Stimulated activated naive CD4-positive, alpha-beta T cell treated with Interleukin-2 at 50 U/mL for 16 hours (primary cell): ENCODE measurements at places on chromosomes 12 and 14.
A peak's percentile ranks its signal among the peaks of the same experiment; 100 is the strongest.

DNA sequence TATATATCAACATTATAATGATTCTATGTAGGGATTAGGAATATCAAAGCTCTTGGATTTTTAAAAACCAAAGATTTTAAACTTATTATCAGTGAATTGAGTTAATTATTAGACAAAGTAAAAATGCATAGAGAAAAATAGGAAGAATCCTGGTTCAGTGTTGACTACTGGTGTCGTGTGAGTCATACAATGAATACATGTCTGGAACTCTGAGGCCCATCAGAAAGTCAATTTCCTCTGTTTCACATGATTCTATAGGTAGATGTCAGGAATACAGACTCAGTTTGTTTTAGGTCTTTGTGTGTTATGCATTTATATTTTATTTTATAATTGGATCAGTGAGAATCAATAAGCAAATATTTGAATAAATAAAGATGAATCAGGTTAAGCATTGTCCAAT lies 84.5 kb upstream of the RTL1 start:
- no peak for DNase-seq

DNA sequence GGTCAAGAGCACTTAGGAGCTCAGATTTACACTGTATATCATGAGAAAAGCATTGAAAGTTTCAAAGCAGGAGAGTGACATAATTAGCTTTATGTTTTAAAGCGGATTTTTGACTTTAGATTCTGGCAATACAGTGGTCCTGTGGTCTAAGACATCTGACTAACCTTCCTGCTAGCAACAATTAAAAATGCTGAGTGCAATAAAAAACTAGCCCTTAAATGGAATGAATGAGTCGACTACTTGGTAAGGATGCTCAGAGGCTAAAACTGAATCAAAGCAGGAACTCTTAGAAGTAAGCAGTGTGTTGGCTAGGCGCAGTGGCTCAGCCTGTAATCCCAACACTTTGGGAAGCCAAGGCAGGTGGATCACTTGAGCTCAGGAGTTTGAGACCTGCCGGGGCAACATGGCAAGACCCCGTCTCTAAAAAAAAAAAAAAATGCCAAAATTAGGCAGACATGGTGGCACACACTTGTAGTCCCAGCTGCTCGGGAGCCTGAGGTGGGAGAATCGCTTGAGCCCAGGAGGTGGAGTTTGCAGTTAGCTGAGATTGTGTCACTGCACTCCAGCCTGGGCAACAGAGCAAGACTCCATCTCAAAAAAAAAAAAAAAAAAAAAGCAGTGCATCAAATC lies 18.9 kb downstream of the BICD1 start:
- DNase-seq: no peak

- DNase-seq: no peak
These were observed 33.8 kb downstream of the GIT2 start for GRCh38 chr12:109962398-109962797.

- no peak for DNase-seq
These were observed 29.6 kb downstream of the ZNF664 start for GRCh38 chr12:124002654-124003053.

DNA sequence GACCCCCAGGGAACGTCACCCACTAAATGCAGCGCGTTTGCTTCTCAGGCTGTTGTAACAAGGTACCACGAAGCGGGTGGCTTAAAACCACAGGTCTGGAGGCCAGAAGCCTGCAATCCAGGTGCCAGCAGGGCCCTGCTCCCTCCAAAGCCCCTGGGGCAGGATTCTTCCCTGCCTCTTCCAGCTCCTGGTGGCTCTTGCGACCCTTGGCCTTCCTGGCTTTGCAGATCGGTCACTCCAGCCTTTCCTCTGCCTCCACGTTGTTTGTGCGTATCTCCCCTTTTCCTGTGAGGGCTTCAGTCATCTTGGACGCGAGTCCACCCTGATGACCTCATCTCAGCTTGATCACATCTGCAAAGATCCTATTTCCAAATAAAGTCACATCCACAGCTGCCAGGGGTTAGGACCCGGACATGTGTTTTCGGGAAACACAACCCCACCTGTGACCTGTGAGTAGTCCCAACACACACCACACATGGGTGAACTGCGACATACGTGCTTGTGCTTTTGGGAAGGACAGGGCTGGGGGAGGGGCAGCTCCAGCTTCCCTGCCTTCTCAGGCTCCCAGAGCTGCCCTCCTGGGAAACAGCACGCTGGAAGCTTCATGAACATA lies 114.5 kb upstream of the NCOR2 start:
- DNase-seq: no peak

DNA sequence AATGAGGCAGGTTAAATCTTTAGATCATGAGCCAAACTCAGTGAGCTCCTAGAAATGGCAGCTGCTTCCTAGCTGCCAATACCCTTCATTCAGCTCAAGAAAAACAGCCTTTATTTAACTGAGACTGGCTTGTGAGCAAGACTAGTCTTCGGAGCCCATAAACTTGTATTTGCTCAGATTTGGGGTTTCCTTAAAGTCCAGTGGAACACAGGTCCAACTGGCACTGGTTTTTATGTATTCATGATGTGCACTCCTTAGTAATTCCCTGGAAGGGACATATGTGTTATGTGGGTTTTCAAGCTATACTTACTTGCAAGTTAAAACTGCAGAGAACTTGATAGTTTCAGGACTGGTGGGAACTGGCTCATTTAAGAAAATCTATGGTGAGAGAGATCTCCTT lies 380.1 kb upstream of the TMEM132C start:
- no peak for DNase-seq

DNA sequence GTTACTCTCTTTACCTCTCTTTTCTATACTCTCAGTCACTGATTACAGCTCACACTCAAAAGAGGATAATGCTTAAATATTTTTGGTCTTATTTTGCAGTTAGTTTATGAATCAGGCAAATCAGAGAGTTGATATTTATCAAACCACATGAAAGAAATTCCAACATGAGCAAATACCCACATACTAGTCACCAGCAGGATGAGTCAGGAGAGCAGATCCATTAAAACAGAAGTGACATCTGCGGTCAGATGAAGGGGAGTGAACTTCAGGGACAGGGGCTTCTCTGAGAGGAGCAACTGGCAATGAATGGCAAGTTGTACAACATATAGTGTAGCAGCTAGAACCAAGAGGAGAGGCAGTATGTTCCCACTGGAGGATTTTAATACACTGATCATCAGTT lies 258.7 kb downstream of the SYT10 start:
- no peak for DNase-seq

- DNase-seq: no peak
These were observed 29.8 kb upstream of the STRAP start for GRCh38 chr12:15852383-15852782.

DNA sequence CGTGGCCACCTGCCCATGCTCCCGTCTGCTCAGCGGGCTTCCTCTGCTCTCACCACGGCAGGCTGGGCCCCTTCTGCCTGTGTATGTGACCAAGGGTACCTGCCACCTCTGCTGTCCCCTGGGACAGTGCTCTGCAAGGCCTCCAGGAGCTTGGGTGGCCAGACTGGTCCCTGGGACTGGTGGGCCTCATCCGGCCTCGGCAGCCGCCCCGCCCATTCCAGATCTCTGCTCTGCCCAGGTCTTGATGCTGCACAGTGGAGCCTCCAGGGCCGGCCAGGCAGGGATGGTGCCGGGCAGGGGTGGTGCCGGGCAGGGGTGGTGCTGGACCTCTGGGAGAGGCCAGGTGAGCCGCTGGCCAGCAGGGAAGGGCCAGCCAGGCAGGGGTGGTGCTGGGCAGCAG lies 9.0 kb downstream of the FBRSL1 start:
- no peak for DNase-seq

GRCh38 chr14:52790011-52790755 lies 1.2 kb downstream of the GNPNAT1 start:
- DNase-seq: no peak

- DNase-seq: peak; percentile 40
These were observed 39.9 kb downstream of the PRPF40B start for GRCh38 chr12:49662998-49663843.

GRCh38 chr14:68948686-68949600 lies 30.2 kb downstream of the ACTN1 start:
- no peak for DNase-seq

DNA sequence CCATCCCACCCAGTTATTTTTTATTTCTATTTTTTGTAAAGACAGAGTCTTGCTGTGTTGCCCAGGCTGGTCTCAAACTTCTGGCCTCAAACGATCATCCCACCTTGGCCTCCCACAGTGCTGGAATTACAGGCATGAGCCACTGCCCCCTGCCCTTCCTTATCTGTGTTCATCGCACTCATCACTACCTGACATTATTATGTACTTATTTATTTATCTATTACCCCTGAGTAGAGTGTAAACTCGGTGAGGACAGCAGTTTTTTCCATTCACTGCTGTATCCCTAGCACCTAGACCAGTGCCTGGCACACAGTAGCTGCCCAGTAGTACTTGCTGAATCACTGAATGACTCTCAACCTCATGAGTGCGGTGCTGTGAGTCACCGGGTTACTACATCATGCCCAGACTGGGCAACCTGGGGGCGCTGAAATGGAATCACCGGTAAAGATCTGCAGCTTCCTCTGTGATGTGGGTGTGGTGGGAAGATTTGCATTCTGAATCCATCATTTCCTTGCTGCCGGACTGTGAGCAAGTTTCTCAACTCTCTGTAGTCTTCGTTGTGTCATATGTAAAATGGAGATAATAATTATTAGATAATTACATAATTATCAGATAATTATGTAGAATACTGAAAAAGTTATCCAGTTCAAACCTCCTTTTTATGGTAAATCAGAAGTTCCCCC lies 81.9 kb upstream of the USP44 start:
- no peak for DNase-seq

DNA sequence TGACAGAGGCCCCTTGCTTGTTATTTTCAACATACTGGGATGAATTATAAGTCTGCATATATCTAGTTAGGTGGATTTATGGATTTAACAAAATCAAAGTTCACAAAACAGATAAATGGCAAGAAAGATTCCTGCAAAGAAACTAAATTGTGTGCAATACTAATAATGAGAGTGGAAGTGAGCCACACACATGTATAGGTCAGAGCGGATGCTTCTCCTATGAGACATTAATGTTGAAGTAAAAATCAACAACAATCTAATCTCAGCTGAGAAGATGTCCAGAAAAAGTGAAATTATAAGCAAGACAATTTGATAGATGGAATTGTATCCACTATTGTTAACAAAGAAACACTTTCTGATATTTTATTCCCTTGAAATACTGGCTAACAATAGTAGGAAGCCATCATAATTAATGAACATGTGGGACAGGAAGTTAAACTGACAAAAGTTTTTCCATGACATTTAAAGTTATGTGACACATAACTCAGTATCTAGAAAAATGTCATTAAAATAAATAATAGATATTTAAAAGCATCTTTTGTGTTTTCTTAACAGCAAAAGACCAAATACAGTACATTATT lies 39.7 kb downstream of the RAD51B start:
- DNase-seq: no peak

GRCh38 chr12:53225635-53226424 lies 6.2 kb downstream of the RARG start:
- DNase-seq: no peak

DNA sequence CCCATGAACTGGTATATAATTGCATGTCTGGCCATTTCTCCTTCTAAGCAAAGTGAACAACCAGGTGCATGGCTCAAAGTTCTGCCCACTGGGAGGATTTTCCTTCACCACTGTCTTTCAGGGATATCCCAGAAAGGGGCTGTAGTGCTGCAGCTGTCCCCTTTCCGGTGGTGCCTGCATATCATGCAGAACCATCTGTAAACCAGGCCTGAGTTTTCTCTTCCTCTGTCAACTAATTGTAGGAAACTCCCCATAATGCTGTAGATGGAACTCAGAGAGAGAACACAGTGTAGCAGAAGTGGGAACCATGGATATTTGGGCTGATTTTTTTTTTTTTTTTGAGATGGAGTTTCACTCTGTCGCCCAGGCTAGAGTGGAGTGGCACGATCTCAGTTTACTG lies 45.6 kb upstream of the CRY1 start:
- no peak for DNase-seq

DNA sequence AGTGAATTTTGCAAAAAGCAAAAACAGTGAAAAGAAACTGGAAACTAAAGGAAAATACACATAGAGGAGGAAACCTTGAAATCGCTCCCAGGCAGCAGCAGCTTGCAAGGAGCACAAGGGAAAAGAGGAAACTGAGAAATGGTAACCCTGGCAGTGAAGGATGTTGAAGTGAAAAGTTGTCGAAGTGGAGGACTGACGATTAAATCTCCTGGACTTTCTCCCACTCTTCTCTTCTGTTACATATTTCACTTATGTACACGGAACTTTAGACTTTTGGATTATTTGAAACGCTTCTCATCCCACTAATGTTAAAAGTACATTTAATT lies 388.8 kb upstream of the USP15 start:
- no peak for DNase-seq
